LHCN-M2 (cell line): ENCODE measurements at places on chromosomes 12 and 14. TPM values are rescaled to one million over a fixed set of nuclear protein-coding genes. Genes with fewer than 3 reads are reported as not detected.

The GALNT8 gene
- total RNA-seq: not detected in 2 replicates

DNA sequence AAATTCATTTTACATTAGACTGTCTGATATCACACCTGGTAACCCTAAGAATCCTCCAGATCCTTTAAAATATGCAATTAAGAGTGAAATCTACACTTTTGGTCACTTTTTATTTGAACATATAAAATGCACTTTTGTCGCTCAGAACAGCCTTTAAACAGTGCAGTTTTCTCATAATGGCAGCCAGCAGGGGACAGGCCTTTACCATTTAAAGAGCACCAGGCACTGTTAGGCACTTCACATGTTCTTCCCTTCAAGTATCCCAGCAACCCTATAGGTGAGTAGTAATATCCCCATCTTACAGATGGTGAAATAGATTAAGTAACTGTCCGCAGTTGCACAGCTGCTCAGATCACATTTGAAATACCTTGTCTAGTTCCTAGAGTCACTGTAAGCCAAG is 11.3 kb upstream of the SAMD4A start:
- DNase-seq: no peak

The RNASE4 gene
- 5.4 and 10.5 TPM in 2 replicates for total RNA-seq

DNA sequence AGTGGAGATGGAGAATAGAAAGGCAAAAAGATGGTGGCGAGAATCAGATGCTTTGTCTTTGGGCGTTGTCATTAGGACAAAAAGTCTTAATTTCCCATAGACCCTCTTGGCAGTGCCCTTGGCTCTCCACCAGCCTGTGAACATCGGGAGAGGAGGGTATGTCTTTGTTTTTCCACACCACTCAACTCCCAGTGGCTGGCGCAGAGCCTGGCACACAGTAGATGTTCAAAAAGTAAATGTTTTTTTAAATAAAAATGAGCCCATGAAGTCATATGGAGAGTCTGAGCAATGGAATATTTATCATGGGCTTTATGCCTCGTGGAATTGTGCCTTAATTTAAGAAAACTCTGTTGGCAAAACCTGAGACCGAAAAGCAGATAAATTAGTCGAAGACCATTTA is 90.4 kb downstream of the SRGAP1 start:
- no peak for DNase-seq

DNA sequence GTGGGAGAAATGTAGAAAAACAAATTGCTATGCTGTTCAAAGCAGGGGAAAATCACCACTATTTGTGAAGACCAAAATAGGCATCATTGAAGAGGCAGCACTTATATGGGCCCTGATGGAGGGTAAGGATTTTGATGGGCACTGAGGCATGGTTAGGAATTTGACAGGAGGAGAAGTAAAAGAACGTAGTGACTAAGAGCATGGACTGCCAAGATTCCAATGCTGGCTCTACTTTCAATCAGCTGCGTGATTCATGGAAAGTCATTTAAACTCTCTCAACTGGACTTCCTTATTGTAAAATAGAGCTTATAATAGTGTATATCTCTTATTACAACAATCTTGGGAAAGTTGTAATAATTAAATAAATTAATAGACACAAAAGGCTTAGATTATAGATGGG is 267.7 kb upstream of the G2E3 start:
- peak; percentile 76 for DNase-seq

GRCh38 chr12:105806400-105806770 is 332.4 kb downstream of the NUAK1 start:
- DNase-seq: no peak

The C3AR1 gene
- total RNA-seq: 1.5 and 2.1 TPM in 2 replicates

DNA sequence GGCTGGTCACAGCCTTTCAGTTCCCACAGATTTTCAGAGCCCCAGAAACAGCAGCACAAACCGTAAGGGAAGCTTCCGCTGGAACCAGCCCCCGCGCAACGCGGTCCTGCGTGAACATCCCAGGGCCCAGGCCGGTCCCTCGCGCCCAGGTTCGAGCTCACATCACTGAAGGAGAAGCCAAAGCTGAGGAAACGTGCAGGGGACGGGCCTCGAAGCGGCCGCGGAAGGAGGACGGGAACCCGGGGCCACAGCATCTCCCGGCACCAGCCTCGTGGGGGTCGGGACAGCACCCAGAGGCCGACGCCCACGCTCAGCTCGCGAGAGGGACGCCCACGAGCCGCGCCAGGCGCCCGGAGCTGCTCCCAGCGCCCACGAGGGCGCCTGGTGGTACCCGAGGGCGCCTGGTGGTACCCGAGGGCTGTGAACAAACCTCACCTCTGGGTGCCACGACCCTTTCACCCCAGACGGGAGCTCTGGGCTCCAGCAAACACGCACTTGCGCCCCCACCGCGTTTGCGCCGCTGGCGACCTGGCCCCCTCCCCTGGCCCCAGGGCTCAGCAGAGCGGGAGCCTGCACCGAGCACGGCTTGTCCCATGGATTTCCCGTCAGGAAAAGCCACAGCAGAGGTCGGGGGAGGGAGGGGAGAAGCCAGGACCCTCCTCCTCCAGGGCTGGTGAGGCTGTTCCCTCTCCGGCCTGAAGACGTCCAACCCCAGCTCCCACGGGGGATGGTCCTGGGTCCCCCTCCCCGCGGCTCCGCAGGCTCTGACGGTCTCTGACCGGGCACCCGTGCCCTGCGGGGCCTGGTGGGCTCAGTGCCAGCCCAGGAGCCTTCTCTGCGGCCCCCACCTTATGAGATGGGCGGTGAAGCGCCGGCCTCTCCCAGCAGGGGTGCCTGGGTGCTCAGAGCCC is 6.9 kb downstream of the LRCOL1 start:
- no peak for DNase-seq

- DNase-seq: peak; percentile 87
These were observed 28.8 kb downstream of the ATXN2 start for GRCh38 chr12:111570084-111570961.

DNA sequence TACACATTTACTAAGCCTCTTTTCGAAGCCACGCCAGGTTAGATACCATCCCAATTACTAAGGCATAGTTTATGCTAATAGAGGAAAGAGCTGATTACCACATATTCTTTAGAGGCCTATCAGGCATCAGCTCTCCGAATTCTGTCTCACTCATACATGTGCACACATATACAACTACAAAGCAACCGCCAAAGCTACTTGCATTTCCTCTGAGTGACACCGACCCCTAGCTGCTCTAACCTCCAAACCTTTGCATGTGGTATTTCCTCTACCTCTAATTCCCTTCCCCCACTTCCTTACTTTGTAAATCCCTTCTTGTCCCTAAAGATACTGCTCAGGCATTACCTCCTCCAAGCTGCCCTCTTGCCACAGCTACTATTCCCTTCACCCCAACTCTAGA is 107.2 kb downstream of the DUSP6 start:
- no peak for DNase-seq

DNA sequence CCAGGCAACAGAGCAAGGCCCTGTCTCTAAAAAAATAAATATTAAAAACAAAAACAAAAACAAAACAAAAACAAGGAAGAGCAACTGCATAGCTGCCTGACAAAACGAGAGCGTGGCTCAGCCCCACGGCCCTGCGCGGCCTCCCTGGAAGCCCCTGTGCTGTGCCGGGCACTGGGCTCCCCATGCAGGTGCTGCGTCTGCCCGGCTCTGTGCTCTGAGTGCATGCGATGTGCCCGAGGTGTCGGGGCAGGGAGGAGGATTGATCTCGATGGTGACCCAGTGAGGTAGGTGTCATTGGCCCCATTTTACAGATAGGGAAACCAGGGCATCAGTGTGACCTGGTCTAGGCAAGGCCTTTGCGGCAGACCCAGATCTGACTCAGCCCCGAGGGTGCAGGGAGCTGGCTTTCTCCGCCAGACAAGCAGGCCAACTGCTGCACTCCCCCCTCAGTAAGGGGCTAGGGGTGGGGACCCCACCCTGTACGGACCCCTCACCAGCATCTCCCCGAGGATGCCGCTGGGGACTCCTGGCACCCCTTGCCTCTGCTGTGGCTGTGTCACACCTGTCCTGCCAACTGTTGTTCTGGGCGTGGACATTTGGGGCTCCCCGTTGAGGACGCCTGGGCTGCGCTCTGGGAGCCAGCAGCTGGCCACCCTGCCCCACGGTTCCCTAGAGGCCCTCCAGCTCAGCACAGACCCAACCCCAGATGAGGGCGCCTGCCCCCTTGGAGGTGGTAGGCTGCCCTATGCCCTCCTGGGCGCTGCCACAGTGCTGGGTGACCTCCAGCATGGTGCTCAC is 15.3 kb downstream of the GPR132 start:
- DNase-seq: no peak

DNA sequence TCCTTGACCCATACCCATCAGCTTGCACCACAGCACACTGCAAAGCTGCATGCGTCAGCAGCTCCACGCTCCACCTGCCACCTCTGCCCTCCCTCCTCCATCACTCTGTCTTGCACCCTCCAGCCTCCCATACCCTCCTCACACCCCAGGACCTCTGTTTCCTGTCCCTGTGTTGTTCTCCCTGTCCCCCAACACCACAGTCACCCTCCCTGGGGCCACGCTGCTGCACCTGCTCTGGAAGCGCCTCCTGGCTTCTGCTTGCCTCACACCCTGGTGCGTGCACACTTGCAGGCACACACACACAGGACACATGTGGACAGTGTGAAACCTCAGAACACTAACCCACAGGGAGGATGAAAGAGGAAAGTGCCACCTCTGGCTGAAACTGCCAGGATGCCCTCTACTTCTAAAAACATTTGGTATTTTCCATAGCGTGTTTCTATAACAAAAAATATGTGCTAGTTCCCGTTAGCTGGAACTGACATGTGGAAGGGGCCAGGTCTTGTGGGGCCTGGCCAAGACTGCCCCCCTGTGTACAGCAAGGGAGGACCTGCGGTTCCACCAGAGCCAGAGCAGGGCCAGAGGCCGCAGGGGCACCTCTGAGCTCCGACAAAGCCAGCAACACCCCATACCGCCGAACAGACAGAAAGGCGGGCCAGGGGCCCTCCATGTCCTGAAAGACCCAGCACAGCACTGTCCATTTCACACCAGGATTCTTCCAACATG is 10.0 kb downstream of the BRF1 start:
- DNase-seq: no peak

The CCND2 gene
- 109 and 133 TPM in 2 replicates for total RNA-seq

- DNase-seq: no peak
These were observed 42.8 kb upstream of the PTPRQ start for GRCh38 chr12:80401191-80401590.

The KRT75 gene
- total RNA-seq: not detected in 2 replicates

The KRT83 gene
- not detected in 2 replicates for total RNA-seq

DNA sequence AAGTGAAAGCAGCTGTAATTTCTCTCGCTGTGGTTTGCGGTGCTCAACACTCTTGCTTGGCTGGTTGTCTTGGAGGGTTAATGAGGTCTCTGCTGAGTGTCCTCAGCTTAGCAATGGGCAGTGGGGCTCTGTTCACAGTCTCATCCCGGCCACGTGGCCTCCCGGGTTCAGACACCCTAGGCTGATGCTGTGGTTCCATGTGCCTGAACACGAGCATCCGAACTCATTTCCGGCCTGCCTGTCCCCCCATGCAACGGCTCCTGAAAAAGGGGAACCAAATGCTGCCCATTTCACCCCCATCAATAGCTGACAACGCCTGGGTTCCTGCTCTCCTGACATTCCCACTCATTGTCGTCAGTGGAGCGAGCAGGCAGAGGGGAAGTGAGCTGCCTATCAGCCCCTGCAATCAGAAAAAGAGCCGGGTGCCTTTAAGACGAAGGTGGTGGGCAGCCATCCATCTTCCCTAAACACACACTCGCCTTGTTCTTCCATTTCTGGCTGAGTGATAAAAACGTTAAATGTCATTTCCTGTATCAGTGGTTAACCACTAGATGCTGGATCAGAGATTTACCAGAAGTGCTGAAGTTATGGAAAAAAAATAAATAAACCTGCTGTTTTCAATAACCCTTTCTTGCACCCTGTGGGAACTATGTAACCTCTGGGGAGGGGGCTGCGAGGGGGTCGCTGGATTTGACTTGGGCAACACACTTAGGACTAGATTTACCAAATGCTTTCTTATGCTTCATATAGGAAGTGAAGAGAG is 60.3 kb upstream of the BCL2L14 start:
- DNase-seq: peak; percentile 79

The ADCY4 gene
- total RNA-seq: under 0.01 TPM in 1 of 2 replicates, not detected in the other

The ACVRL1 gene
- 1.5 and 2.6 TPM in 2 replicates for total RNA-seq

- DNase-seq: no peak
These were observed 775 bp downstream of the NEMF start for GRCh38 chr14:49851813-49852212.

- DNase-seq: no peak
These were observed 7.4 kb downstream of the TXNRD1 start for GRCh38 chr12:104222976-104223375.

The RNASE3 gene
- total RNA-seq: not detected in 2 replicates

DNA sequence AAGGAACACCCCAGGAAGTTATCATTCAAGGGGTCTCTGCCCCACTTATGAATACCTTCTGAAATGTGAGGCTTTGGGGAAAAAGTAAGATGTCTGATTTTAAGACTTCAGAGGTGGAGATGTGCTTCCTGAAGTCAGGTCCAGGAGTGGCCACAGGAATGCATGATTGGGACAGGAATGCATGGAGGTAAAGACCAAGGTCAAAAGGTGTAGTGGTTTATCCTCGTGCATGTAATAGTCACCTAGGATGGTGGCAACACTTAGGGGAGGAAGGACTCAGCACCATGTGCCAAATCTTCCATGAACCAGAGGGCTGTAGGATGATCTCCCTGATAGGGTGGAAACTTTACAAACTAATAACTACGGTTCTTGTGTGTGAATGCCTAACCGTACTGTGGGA is 217.3 kb downstream of the C12orf75 start:
- no peak for DNase-seq

- no peak for DNase-seq
These were observed 170.3 kb downstream of the GRIN2B start for GRCh38 chr12:13811061-13811460.

DNA sequence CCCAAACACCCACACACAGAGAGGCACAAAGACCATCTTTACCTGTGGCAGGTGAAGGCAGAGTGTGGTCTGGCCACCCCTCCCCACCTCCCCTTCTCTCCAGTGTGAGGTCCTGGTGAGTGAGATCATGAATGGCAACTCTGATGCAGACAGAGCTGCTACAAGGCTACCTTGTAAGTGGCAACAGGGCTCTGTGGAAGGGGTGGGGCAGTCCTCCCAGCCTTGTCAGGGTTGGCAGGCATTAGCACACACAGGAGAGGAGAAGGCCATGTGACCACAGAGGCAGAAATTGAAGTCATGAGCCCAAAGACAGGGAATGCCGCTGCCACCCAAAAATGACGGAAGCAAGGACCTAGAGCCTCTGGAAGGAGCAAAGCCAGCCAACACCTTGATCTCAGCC is 30.7 kb downstream of the VWF start:
- DNase-seq: peak; percentile 36

GRCh38 chr14:34978444-34978843 is 4.3 kb upstream of the SRP54 start:
- DNase-seq: no peak

DNA sequence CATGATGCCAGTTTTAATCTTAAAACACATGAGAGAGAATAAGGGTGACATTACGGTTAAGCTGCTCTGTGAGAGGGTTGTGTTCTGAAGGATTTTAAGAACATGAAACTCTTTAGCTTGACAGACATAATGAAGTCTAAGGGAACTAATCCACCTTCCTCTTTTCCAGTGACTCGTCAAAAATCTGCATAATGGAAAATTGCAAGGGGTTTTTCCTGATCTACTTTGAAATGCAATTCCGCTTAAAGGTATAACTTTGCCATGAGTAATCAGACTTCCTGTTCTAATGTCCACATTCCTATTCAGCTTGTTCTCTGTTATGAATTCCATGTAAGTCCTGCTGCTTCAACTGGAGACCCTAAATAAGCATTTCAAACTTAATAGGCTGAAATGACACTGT is at the start of gene ZNF705A:
TSS of gene ZNF705A (plus strand) at position 171 of the 400 bp plus-strand sequence. CDS start 15,611 bp downstream, outside the sequence.
- DNase-seq: peak; percentile 54

- peak; percentile 47 for DNase-seq
These were observed 727 bp downstream of the LDHB start for GRCh38 chr12:21656905-21657325.
